Heart left ventricle (tissue), 16 donors: ENCODE measurements at places on chromosomes 5 and 9. TPM values are rescaled to one million over a fixed set of nuclear protein-coding genes. Genes with fewer than 3 reads are reported as not detected.

DNA sequence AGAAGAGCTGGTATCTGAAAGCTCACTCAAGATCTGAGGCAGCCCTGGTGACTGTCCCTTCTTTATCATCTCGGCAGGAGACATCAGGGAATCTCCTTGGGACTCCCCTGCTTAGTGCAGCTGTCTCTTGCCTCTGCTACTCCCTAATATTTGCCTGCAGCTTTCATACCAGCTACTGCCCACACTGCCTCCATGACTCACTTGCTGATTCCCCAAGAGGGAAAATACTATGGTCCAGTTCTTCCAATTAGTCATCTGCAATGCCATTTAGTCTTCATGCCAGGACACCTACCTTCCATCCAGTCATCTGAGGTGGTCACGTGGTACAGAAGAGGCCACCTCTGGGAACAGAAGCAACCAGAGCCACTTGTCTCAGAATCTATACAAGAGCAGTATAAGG lies 270.8 kb downstream of the NTRK2 start:
- DNase-seq: no peak

DNA sequence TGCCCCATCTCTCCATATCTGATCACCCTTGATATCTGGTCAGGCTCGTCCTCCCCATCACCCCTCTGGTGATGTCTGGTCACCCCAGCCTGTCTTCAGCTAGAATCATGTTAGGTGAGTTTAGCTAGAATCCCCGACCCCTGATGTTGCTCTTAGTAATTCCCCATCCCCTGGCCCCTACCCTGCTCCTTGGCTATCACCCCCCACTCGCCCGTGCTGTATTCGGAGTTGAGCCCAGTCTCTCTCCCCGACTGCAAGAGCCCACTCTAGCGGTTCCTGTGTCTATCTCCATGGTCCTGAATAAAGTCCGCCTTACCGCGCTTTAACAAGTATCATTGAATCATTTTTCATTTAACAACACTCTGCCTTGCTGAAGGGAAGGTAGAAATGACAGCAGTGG lies 33.7 kb downstream of the ADAMTS2 start:
- no peak for DNase-seq

GRCh38 chr9:26523577-26523976 lies 369.0 kb downstream of the CAAP1 start:
- no peak for DNase-seq

- no peak for DNase-seq
Measured at GRCh38 chr5:92364986-92365550, 982.0 kb upstream of the ARRDC3 start.

Gene SEMA5A
- total RNA-seq: 48.4 TPM

DNA sequence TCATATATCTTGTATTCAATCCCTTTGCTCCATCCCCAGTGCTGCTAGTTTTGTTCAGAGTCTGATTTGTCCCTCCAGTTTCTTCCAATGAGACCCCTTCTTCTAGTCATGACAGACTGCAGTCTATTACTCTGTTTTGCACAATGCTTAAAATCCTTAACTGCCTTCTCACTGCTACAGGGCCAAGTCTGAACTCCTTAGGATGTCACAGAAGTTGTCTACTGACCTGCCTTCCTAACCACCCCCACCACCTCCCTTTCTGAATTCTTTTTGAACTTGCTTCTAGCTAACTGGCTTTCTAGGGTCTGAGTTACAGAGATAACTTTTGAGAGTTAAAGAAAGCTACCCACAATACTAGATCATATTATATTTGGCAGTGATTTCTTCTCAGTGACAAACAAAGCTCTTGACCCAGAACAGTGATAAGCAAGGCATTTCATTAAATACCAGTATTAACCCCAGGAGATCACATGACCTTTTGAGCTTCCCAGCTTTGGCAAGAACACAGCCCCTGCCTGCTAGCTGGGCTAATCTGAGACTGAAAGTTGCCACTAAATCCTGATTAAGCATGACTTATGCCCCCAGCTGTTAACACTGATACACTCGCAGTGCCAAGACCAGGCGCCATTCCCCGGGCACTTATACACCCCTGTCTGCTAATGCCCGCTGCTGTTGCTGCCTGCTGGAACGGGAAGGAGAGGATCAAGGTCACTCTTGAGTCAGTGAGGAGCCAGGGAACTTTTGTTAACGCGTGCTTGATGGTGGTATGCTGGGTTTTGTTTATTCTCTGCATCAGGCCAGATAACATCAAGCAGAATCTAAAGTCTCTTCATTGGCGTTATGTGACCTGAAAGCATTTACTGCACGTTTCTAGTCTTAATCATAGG lies 36.4 kb upstream of the ADAMTSL1 start:
- DNase-seq: peak; percentile 46

DNA sequence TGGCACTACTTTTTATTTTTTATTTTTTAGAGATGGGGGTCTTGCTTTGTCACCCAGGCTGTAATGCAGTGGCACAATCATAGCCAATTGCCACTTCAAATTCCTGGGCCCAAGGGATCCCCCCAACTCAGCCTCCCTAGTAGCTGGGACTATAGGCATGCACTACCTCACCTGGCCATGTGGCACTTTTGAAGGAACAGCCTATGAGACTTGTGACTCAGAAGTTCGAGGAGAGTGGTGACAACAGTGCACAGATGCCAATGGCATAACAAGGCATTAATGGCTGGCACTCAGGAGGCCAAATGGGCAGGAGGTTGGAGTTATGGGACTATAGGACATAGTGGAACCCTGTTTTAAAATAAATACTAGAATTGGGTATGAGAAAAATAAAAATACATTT lies 33.7 kb downstream of the ANKRD31 start:
- DNase-seq: no peak
